ENCODE measurements at places on chromosomes 11 and 22.

DNA sequence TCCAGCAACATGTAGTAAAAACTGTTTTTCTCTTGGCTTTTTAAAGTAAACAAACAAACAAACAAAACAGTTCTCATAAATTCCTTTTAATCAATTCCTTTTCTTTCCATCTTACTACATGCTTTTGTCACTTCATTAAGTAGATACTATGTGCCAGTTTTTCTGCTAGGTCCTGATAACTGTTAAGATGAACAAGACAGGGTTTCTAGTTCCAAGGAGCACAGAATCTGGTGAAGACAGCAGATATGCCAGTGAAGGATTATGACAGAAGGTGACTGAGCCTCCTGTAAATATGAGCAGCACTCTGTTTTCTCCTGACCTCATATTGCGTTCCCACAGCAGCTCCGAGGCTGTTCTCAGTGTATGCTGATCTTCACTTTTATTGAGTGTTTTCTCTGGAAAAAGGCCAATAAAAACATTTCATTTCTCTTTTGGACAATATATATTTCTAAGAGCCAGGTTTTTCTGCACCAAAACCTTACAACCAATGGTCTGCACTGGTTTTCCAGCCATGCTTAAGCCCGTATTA lies 45.8 kb downstream of the HEPHL1 start:
- H3K27me3 ChIP-seq: no peaks in the 10 kb centered on the region
- no peak overlapping the region for H3K27ac ChIP-seq
- no peaks in the 10 kb centered on the region for H3K36me3 ChIP-seq
- no peaks in the 10 kb centered on the region for H3K4me1 ChIP-seq
- H3K4me3 ChIP-seq: no peak overlapping the region
- DNase-seq: no peak

GRCh38 chr11:100467821-100468508 lies 219.1 kb upstream of the ARHGAP42 start:
- no peaks in the 10 kb centered on the region for H3K4me1 ChIP-seq
- no peak overlapping the region for H3K4me3 ChIP-seq
- no peak overlapping the region for H3K27ac ChIP-seq

GRCh38 chr22:40407831-40408717 lies 37.7 kb downstream of the SGSM3 start:
- no peak for DNase-seq
- H3K27me3 ChIP-seq: no peaks in the 10 kb centered on the region
- no peak overlapping the region for H3K4me3 ChIP-seq
- H3K27ac ChIP-seq: no peak overlapping the region
- peaks cover 7% of the 10 kb centered on the region for H3K36me3 ChIP-seq

DNA sequence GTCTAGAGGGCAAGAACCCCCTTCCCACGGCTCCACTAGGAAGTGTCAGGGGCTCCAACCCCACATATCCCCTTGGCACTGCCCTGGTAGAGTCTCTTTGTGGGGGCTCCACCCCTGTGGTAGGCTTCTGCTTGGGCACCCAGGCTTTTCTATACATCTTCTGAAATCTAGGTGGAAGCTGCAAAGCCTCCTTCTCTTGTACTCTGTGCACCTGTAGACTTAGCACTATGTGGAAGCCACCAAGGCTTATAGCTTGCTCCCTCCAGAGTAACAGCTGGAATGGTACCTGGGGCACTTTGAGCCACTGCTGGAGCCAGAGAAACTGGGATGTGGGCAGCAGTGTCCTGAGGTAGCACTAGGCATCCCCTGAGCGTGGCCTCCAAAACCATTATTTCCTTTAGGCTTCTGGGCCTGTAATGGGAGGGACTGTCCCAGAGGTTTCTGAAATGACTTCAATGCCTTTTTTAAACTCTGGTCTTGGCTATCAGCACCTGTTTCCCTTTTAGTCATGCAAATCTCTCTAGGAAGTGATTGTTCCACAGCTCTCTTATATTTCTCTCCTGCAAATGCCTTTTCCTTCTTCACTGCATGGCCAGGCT lies 68.4 kb downstream of the TRAF6 start:
- H3K36me3 ChIP-seq: no peaks in the 10 kb centered on the region
- H3K27me3 ChIP-seq: no peaks in the 10 kb centered on the region
- H3K4me3 ChIP-seq: no peak overlapping the region

- no peak overlapping the region for H3K27ac ChIP-seq
- no peaks in the 10 kb centered on the region for H3K27me3 ChIP-seq
- H3K4me3 ChIP-seq: no peak overlapping the region
- no peaks in the 10 kb centered on the region for H3K4me1 ChIP-seq
- no peaks in the 10 kb centered on the region for H3K36me3 ChIP-seq
- no peak for DNase-seq
Observed at GRCh38 chr11:59706518-59707285, 6.9 kb downstream of the OR10V1 start.

GRCh38 chr11:37511425-37511933 lies 913.4 kb upstream of the RAG2 start:
- no peaks in the 10 kb centered on the region for H3K27me3 ChIP-seq
- no peak overlapping the region for H3K27ac ChIP-seq
- H3K4me3 ChIP-seq: no peak overlapping the region

GRCh38 chr11:30568931-30569330 lies 17.2 kb downstream of the MPPED2 start:
- DNase-seq: no peak
- no peak overlapping the region for H3K27ac ChIP-seq
- H3K4me3 ChIP-seq: no peak overlapping the region
- no peaks in the 10 kb centered on the region for H3K27me3 ChIP-seq
- peaks cover 49% of the 10 kb centered on the region for H3K4me1 ChIP-seq
